ENCODE measurements at places on chromosomes 3 and 15.
A peak's percentile ranks its signal among the peaks of the same experiment; 100 is the strongest.

DNA sequence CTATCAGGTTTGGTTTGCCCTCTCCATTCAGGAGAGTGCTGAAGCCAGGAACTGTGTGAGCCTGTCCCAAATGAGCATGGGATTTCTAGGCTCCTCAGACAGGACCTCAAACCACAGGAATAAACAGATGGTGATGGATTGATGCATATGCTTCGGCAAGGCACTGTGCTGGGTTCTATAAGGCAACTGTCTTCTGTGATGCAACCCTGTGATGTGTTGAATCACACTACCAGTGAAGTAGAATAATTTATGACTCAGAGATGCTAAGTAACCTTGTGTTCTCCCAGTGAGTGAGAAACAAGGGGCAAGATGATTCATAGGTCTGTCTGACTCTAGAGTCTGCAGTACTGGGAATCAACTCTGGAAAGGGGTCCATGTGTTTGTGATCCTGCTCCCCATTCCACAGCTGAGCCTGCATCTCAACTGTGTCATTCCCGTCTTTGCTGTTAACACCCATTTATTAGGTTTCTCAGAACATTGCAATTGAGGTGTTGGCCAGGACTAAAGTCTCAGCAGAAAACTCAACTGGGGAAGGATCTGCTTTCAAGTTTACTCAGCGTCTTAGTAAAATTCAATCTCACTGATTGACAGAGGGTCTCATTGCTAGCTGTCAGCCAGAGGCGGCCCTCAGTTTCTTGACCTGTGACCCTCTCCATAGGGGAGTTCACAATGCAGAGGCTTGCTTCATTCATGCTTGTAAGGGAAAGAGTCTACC, 510.1 kb upstream of the CFAP20DC start:
- H3K36me3 ChIP-seq: no peaks in the 10 kb centered on the region
- H3K4me3 ChIP-seq: no peak overlapping the region
- peak overlapping the region; percentile 37 for H3K27ac ChIP-seq

DNA sequence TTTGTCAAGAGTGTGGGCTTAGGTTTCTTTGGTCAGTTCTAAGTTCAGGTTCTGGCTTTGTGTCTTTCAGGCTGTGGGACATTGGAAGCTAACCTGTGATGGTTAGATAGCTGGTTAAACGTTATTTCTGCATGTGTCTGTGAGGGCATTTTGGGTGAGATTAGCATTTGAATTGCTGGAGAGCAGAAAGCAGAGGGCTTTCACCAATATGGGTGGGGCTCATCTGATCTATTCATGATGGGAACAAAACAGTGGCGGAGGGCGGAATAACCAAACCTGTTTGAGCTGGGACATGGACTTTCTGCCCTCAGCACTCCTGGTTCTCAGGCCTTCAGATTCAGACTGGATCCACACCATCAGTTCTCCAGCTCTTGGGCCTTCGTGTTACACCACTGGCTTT, 195.4 kb downstream of the KLF13 start:
- H3K27me3 ChIP-seq: no peaks in the 10 kb centered on the region
- H3K4me3 ChIP-seq: no peak overlapping the region
- no peaks in the 10 kb centered on the region for H3K36me3 ChIP-seq
- H3K4me1 ChIP-seq: no peaks in the 10 kb centered on the region
- no peak for DNase-seq
- H3K27ac ChIP-seq: no peak overlapping the region

DNA sequence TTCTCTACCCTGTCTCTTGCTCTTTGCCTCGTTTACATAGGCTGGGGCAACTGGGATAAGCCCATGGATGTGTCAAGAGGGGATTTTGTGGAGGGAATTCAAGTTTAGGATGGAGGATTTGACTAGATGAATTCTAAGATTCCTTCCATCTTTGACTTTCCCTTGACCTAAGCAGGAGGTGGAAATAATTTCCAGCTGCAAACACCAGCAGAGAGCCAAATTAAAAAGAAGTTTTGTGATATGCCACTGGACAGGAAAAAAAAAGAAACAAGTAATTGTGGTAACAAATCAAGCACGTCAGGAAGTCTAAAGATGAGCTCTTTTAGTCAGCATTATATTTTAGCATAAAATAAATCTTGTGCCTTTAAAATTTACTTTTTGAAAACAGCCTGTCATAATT, 49.8 kb downstream of the KCNMB2 start:
- no peak for DNase-seq
- peaks cover 13% of the 10 kb centered on the region for H3K4me1 ChIP-seq
- H3K27me3 ChIP-seq: no peaks in the 10 kb centered on the region
- H3K4me3 ChIP-seq: no peak overlapping the region
- H3K27ac ChIP-seq: no peak overlapping the region

- no peak overlapping the region for H3K4me3 ChIP-seq
- H3K27ac ChIP-seq: no peak overlapping the region
- H3K4me1 ChIP-seq: peaks cover 2% of the 10 kb centered on the region
- H3K27me3 ChIP-seq: no peaks in the 10 kb centered on the region
- DNase-seq: no peak
Observed at GRCh38 chr3:193962986-193963685, 172.8 kb upstream of the HES1 start.

- no peaks in the 10 kb centered on the region for H3K36me3 ChIP-seq
- H3K4me1 ChIP-seq: no peaks in the 10 kb centered on the region
- no peak overlapping the region for H3K4me3 ChIP-seq
- H3K27me3 ChIP-seq: no peaks in the 10 kb centered on the region
- DNase-seq: peak; percentile 5
- H3K27ac ChIP-seq: no peak overlapping the region
Observed at GRCh38 chr3:40996382-40996781, 202.9 kb upstream of the CTNNB1 start.

DNA sequence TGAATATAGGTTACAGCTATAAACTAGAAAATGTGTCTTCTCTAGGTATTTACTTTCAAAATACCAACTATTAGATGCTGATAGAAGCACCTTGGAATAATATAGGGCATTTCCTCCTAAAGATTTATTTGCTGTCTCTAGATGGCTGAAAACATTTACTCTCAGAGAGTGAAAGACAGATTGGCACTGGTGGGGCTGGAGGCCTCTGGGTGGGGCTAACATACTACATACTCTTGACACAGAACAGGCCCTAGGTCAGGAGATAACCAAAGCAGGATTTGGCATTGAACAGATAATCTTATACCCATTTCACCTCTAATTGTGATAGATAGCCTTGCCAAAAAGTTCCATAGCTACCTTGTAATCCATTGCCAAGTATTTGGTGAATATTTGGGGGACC, 253.3 kb upstream of the TBC1D5 start:
- H3K4me1 ChIP-seq: no peaks in the 10 kb centered on the region
- no peak overlapping the region for H3K27ac ChIP-seq
- no peaks in the 10 kb centered on the region for H3K27me3 ChIP-seq
- DNase-seq: no peak
- no peaks in the 10 kb centered on the region for H3K36me3 ChIP-seq

DNA sequence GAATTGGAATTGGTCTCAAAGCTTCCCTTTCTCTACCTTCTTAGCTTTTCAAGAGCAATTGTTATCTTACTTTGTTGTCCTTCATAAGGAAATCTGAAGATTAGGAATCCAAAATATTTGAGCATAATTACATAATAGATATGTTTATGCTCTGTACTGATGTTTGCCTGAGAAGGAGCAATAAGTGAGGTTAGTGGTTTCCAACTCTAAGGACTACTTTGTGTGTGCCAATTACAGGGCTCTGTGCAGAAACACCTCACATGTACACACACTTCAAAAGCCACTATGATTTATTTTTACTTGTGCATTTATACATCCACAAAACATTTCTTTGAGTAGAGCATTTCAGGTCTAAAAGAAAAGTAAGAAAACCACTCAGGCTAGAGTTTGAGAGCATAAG, 49.9 kb downstream of the MME start:
- no peak overlapping the region for H3K4me3 ChIP-seq
- no peak overlapping the region for H3K27ac ChIP-seq
- no peak for DNase-seq
- no peaks in the 10 kb centered on the region for H3K4me1 ChIP-seq
- no peaks in the 10 kb centered on the region for H3K27me3 ChIP-seq

DNA sequence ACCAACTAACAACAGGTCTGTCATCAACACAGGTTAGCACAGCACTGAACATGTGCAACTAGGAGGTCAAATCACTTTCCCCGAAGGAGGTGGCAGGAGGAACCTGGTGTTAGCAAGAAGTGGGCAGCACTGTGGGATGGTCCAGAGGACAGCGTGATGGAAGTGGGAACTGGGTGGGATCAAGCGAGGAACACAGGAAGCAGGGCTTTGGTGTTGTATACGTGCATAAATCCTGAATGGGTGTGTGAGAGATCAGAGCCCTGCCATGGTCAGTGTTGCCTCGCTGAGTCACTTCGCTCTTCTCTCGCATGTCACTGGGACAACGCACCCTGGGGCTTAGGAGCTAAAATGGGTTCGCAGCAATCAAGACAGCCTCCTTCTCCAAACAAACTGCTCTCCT, 62.1 kb downstream of the MOBP start:
- no peaks in the 10 kb centered on the region for H3K27me3 ChIP-seq
- no peaks in the 10 kb centered on the region for H3K36me3 ChIP-seq
- H3K4me3 ChIP-seq: no peak overlapping the region
- no peak for DNase-seq

DNA sequence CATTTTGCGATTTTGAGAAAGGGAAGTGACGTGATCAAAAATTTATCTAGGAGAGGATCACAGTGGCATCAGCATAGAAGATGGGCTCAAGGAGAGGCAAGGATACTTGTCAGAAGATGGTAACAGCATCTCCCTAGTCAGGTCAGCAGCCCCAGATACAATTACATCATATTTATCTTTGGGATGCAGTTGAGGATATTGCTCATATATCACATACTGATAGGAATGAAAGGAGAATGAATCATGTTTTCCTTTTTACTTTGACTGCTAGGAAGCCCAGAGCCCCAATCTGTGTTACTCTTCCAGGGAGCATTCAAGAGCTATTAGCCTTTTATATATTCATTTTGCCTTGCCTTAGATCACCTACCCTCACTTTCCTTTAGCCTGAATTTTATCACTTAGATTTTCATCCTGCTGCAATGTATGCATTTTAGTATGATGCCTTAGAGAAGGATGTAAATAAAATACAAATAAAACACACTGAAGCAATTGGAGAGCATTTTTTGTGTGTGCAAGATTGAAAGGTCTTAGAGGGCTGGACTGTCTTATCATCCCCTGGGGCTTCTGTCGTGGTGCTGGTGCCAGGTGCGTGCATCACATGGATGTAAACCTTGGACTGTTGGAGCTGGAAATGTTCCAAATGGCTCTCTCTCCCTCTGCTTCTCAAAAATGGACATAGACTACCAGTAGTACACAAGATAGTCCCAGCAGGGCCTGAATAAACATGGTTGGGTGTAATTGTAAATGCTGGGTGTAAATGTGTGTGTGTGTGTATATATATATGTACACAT, 40.3 kb downstream of the CORO2B start:
- H3K27ac ChIP-seq: no peak overlapping the region
- H3K4me1 ChIP-seq: peaks cover 22% of the 10 kb centered on the region
- peaks cover 3% of the 10 kb centered on the region for H3K27me3 ChIP-seq
- H3K4me3 ChIP-seq: no peak overlapping the region
- no peak for DNase-seq
- H3K36me3 ChIP-seq: no peaks in the 10 kb centered on the region

GRCh38 chr15:84880007-84880406, 4.5 kb upstream of the SLC28A1 start:
- H3K4me3 ChIP-seq: no peak overlapping the region
- no peak overlapping the region for H3K27ac ChIP-seq
- H3K36me3 ChIP-seq: no peaks in the 10 kb centered on the region
- H3K4me1 ChIP-seq: no peaks in the 10 kb centered on the region
- no peaks in the 10 kb centered on the region for H3K27me3 ChIP-seq
